ENCODE measurements at places on chromosomes 6 and 20. TPM values are rescaled to one million over a fixed set of nuclear protein-coding genes. Genes with fewer than 3 reads are reported as not detected.

GRCh38 chr20:48008850-48009515 lies 223.7 kb upstream of the SULF2 start:
- no peak for DNase-seq

DNA sequence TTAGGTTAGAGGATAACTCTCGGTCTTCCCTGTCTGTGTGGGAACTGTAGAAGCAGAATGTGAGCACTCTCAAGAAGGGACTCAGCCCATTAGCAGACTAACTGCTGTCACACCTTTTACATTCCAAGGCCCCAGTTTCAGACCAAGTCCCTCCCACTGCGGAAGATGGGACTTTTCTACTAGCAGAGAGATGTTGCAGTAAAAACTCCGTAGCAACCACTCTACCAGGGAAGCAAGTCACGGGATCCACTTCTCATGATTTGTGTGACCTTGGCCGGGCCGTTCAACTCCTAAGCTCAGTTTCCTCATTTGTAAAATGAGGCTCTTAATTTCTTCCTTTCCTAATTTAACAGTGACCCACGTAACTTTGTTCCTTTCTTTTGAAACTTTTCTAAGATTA lies 77.1 kb upstream of the SLC4A11 start:
- DNase-seq, result no peak

DNA sequence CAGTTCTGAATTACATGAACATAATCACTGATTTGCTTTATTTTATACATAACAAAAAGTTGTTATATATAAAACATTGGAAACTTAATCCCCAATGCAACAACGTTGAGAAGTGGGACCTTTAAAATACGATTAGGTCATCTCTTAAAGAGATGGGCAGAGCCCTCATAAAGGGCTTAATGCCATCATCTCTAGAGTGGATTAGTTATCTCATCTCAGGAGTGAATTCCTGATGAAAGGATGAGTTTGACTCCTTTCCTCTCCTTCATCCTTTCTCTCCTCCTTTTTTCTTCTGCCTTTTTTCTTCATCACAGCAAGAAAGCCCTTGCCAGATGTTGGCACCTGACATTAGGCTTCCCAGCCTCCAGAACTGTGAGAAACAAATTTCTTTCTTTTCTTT lies 13.9 kb downstream of the HLA-DOA start:
- DNase-seq, result no peak

GRCh38 chr20:8007490-8007889 lies 12.1 kb downstream of the TMX4 start:
- DNase-seq, result no peak

DNA sequence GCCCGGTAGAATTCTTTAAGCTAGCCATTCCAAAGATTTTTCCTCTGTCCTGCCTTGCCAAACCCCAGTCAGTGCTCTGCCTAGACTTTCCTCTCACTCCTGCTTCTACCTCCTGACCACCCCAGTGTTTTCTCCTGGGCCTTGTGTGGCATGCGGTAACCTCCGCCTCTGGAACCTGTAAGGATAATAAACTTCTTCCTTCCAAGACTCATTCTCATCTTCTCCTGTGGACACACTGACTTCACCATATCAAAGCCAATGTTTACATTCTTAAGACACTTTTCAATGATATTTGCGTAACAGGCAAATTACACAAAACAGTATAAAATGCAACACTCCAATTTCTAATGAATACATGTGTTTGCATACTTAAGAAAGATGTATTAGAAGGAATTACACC lies 354.6 kb downstream of the RNF144B start:
- no peak for DNase-seq

- peak; percentile 48 for DNase-seq
Measured at GRCh38 chr20:3406481-3407039, 909 bp downstream of the DNAAF9 start.

DNA sequence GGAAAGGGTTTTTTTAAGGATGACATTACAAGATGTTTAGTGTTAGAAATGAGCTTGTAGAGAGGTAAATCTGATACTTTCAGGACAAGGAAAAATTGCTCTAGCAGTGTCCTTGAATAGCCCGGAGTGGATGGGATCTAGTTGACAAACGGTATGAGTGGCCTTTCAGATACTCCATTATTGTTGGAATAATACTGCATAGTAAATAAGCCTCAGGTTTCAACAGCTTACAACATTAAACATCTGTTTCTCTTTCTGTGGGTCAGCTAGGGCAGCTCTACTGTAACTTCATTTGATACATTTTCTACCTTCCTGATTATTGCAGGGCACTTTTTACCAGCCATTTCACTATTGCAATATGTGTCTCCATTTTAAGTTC lies 118.0 kb downstream of the B3GAT2 start:
- DNase-seq, result no peak

DNA sequence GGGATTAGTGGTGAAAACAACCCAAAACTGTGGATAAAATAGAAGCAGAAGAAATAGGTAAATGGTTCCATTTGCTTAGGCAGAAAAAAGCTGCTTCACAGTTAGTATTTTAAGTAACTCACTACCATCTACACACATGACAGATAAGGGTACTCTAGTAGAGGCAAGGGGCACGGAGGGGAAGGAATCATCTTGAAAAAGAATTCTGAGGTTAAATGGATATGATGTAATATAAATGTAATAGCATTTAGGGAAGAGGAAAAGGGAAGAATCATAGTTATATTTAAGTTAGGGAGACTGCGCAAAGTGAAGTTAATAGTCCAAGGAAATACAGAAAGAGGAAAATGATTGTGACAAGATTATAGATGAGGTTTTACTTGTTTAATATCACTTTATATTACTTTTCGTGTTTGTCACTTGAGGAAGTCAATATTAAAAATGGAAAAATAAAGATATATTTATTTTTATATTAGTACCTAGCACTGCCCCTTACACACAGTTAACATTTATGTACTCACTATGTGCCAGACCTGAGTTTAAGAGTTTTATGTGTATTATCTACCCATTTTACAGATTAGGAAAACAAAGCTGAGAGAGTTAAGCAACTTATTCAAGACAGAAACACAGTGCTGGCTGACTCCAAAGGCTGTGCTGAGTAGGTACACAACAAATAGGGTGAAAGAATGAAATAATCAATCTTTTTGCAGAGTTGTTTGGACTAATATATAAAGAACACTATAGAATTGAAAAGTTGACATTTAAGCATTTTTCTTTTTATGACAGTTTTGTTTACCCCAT lies 128.1 kb downstream of the REV3L start:
- DNase-seq, result no peak

GRCh38 chr6:84882768-84883766 lies 118.7 kb upstream of the TBX18 start:
- no peak for DNase-seq

- DNase-seq, result no peak
Measured at GRCh38 chr6:19368511-19368910, 468.7 kb upstream of the ID4 start.

- DNase-seq, result peak; percentile 24
Measured at GRCh38 chr6:32212076-32212760, 11.6 kb downstream of the NOTCH4 start.

- no peak for DNase-seq
Measured at GRCh38 chr6:18101271-18101670, 21.2 kb downstream of the NHLRC1 start.

Gene BPIFB1
- not detected for total RNA-seq

Gene SLC2A10
- total RNA-seq, result 7.4 TPM

Gene RBPJL
- not detected for total RNA-seq

Gene BTNL2
- total RNA-seq, result not detected

Data from H7 (cell line).